ENCODE measurements at places on chromosomes 7 and 10. TPM values are rescaled to one million over a fixed set of nuclear protein-coding genes. Genes with fewer than 3 reads are reported as not detected.

The PAX4 gene
- total RNA-seq, result not detected

The ZNF488 gene
- 0.27 TPM for total RNA-seq

The LRMDA gene
- total RNA-seq, result 32.6 TPM

The NUTM2B gene
- total RNA-seq, result 1.6 TPM

The PBLD gene
- 3.2 TPM for total RNA-seq

The MMD2 gene
- not detected for total RNA-seq

The NSMCE4A gene
- total RNA-seq, result 29.9 TPM

The IFIT1B gene
- total RNA-seq, result under 0.01 TPM

The ZNF316 gene
- 22.1 TPM for total RNA-seq

The H2BK1 gene
- not detected for total RNA-seq

The CLEC5A gene
- total RNA-seq, result under 0.01 TPM

The TMEM196 gene
- total RNA-seq, result not detected

- no peak for DNase-seq
These were observed 25.5 kb downstream of the C10orf105 start for GRCh38 chr10:71694039-71694501.

DNA sequence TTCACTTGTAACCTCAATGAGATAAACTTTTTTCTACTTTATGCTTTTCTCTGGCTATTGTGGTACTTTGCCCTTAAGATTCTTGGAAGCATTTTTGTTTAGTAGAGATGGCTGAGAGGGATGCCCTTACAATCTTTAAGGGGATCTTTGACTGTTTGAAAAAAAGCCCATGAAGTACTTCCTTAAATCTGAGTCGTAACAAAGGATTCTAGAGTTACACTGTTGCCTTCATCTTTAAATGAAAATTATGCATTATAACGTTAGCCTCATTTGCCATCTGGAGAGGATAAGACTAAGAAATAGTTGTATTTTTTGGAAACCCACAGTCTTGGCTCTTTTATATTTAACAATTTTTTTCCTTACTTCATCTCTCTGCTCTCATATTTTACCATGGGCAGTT is 37.8 kb upstream of the FZD1 start:
- no peak for DNase-seq

DNA sequence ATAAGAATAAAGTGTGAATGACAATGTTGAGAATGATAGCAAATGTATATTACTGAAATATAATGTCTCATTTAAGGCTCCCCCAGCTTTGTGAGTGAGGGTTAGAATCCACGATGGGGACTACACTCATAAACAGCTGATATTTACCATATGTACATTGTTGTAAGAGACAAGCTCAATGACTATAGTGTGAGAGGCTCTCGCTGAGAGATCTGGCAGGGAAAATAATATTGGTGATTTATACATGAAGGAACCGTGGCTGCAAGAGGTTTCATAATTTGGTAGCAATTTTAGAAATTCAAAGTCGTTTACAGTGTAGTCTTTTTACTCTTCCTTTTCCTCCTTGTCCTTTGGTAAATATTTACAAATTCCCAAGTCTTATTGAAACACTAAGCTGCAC is 342.2 kb upstream of the AKR1E2 start:
- DNase-seq, result no peak

GRCh38 chr7:33775790-33776189 is 129.5 kb upstream of the BMPER start:
- no peak for DNase-seq

DNA sequence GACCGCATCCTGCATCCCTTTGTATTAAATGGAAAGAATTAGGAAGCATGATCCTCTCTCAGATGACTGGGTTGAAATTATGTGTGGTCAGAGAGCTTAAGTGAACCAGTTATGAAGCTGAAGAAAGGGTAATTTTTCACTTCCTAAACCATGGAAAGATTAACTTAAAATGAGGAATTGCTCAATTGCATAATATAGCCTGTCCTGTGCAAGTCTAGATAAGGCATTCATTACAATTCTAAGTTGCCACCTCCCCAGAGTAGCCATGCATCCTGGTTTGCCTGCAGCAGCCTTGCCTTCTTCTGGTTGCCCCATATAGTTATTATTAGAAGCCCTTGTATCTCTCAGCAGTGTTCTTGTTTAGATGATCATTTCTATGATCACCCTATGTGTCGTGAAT is 45.3 kb downstream of the STARD3NL start:
- no peak for DNase-seq

GRCh38 chr10:69327463-69328379 is 49.4 kb downstream of the HK1 start:
- no peak for DNase-seq

GRCh38 chr7:65295409-65295808 is 78.2 kb upstream of the ZNF92 start:
- DNase-seq, result no peak
